ENCODE measurements at places on chromosomes 7 and 10. TPM values are rescaled to one million over a fixed set of nuclear protein-coding genes. Genes with fewer than 3 reads are reported as not detected.

The GSAP gene
- 18.4 TPM for total RNA-seq

The STEAP1B gene
- total RNA-seq = 7.1 TPM

The BUB3 gene
- 97.7 TPM for total RNA-seq

GRCh38 chr10:2935647-2936386 is 131.5 kb upstream of the PFKP start:
- DNase-seq = no peak

GRCh38 chr7:112171673-112172072 is 34.5 kb downstream of the DOCK4 start:
- DNase-seq = no peak

DNA sequence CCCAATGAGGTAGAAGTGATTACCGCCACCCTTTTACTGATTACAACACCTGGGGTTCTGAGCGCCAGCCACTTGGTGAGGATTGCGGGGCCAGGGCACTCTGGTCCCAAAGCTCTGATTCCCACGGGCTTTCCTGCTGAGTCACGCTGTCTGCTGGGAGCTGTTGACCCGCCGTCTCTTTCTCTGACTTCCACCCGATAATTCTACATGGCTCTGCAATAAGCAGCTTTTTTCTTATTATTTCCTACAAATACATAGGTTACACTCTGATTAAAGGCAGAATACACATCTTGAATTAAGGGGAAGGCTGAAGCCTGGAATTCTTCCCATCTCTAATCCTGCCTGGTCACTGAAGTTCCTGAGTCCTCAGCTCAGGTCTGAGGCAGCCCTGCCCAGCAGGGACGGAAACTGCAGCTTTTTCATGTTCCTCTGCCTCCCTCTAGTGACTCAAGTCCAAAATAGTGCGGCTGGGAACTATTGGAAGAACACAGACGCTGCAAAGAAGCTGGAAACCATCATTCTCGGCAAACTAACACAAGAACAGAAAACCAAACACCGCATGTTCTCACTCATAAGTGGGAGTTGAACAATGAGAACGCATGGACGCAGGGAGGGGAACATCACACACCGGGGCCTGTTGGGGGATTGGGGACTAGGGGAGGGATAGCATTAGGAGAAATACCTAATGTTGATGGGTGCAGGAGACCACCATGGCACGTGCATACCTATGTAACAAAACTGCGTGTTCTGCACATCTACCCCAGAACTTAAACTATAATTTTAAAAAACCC is 178.3 kb downstream of the PRKCQ start:
- peak; percentile 80 for DNase-seq

GRCh38 chr7:144784943-144785342 is 50.9 kb downstream of the TPK1 start:
- DNase-seq = no peak

DNA sequence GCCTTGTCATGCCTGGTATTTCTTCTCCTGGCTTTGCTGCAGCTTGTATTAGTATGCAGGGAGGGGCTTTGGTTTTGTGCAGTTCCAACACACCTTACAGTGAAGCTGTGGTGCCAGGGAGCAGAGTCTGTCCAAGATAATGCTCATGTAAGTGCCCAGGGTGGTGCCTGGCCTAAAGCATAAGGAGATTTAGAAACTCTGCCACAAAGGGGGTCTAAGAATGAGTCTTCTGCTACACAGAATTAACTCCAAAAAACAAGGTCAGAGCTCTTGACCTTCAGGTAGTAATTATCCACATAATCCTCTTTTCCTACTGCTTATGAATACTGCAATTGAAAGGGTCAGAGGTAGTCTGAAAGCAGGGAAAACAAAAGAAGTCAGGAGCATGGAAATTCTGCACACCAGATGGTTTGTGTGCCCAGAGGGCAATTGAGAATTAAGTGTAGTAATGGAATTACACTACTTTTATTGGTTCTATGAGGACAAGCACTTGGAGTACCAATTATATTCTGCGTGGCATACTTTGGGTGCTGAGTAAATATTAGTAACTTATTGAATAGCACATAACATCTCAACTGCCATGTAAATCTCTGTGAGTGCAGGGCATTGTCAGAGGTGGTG is 121.5 kb downstream of the KAT6B start:
- DNase-seq = no peak

DNA sequence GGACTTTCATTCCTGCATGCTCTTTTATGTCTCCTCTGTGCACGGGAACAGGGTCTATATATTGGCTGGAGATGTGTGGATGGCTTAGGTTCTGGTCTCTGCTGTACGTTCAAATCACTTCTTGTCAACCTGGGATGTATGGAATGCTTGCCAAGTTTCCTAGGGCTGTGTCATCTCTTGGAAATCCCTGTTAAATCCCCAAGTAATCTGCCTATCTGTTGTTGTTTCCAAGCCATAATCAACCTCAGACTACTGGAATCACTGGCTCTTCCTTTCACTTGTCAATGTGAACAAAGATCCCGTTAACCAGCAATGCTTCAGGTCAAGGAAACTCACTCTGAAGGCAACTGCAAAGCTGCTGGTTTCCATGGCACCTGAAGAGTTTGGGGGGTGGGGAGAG is 93.3 kb upstream of the FAM171A1 start:
- DNase-seq = no peak

- DNase-seq = peak; percentile 34
Observed at GRCh38 chr7:3246127-3246526, 54.9 kb upstream of the SDK1 start.

- no peak for DNase-seq
Observed at GRCh38 chr10:43383204-43383971, 12.0 kb downstream of the FXYD4 start.

- no peak for DNase-seq
Observed at GRCh38 chr10:101644002-101644401, 51.0 kb downstream of the FBXW4 start.

DNA sequence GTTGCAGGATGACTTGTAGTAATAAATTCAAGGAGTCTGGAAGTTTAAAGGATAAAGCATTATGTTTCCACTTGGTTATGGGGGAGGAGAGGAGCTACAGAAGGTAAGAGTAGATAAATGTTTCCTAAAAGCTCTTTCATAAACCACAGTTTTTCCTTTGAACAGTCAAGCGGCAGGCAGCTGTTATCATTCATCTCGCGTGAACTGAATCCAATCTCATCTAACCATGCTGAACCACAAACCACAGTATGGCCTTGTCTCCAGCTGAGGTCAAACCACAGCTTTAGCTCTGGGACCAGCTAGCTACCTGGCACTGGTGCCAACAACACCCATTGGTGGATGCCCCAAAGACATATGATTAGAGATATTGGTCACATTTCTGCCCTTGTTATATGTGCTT is 63.3 kb downstream of the NOC3L start:
- no peak for DNase-seq

DNA sequence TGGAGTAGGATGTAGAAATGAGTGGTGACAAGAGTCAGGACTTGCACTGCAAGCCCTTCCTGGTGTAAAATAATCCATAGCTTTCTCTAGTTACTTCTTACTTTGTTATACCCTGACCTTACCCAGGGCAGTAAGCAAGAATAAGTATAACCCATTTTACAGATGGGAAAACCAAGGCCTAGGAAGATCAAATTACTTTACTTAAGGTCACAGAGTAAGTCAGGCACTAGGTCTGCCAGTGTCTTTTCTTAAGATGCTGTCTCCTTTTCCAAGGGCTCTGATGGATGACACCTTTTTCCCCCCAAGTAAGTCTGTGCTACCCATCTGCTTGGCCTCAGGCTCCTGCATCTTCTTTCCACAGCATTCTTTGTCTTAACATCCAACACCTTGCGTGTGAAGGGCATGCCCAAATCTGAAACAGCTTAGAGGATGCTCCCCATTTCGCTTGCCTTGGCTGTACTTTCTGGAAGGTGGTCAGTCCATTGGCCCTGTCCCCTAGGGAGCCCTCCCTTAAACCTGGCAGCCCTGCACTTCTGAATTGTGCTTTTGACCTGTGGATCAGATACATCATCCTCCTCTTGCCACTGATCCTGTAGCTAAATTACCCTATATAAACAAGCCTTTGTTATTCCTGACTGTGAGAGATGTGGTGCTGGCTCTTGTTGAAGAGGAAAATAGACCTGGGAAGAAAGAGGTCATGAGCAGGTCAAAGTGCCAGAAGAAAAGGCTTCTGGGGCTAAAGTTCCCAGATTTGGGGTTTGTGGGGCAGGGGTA is 168.6 kb downstream of the LRMDA start:
- no peak for DNase-seq

DNA sequence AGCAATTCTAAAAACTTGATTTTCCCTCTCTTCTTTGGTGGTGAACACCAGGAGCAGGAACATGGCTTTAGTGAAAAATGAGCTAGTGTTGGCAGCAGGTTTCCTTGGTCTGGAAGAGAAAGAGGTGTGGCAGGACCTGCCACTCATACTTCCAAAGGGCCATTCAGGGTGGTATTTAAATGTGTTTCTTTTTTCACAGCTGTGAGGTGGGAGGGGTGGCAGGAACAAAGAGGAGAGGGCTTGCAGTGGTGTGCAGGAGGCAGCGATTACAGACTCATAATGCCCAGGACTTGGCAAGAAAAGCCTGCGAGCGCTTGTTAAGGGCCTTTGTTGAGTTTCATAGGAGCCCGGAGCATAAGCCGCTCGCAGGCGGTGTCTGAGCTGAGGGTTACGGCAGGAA is 36.8 kb downstream of the WIPF3 start:
- peak; percentile 77 for DNase-seq

DNA sequence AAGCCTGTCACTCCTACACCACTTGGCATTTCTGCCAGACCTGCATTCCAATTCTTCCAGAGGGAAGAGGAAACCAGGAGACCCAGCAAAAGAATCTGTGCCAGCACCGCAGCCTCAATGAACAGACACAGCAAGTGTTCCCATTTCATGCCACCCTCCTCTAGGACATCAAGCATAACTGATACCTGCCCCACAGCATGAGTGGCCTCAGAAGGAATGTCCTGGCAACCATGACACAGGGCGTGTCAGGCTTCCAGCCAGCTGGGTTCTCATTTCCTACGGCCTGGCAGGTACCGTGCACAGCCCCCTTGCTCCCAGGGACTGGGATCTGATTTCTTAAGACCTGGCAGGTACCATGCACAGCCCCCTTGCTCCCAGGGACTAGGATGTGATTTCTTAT is 7.8 kb downstream of the MAD1L1 start:
- DNase-seq = no peak

- DNase-seq = no peak
Observed at GRCh38 chr10:62634576-62634975, 169.9 kb upstream of the ADO start.

- DNase-seq = no peak
Observed at GRCh38 chr7:40921589-40922315, 781.1 kb downstream of the INHBA start.

GRCh38 chr10:129707406-129708388 is 240.7 kb downstream of the MGMT start:
- no peak for DNase-seq

- DNase-seq = no peak
Observed at GRCh38 chr10:112855134-112855533, 94.9 kb upstream of the TCF7L2 start.

GRCh38 chr10:72875250-72876055 is 18.1 kb upstream of the OIT3 start:
- DNase-seq = peak; percentile 35

DNA sequence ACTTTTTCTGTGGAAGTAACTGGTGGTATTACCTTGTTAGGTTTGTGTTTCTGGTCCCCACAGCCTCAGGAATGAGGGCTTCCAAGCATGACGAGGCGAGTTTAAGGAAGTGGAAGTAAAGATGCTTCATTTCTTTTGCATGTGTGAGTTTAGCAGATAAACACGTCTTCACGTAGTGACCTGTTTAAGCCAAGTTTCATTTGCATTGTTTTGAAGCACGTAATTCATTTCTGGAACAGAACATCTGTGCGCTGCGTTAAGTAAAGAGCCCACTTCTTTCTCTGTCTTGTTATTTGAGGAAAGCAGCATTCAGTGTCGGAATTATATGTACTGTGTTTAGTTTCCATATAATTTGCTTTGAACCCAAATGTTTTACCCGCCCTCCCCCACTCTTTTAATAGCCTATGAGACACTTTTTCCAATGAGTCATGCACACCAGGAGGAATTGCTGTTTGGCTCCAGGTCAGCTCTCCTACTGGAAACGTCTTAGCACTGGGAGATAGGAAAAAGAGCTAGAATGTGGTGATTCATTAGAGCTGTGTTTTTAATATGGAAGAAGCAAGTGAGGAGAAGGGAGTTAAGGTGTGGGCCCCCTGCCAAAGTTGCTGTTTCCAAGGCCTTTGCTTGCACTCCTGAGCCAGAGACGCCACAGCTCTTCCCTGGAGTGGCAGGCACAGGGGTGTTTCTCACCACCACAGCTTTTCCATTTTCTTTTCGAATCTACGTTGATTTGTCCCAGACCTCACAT is 36.7 kb downstream of the BTBD16 start:
- DNase-seq = peak; percentile 29

DNA sequence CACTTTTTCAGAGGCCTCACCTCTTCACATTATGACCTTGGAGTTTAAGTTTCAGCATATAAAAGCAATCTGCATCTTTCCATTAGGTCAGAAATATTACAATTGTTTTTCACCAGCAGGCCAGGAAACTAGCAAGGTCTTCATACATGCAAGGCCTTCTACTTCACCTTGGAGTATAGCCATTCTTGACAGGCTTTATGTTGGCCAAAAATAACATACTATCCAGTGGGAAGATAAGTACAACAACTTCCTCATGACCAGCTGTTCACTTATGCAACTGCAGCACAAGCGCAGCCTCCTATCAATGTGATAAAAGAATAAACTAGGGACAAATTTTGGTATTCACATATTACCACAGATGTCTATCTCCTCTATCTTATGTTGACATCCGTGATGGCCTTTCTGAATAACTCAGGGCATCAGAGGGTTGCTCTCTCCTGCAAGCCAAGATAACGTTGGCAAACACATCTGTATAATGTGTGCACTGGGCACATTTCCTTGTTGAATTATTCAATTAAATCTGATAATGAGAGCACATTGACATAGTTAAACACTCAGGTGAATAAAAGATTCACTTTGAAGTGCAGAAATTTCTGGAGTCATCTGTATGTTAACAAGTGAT is 239.8 kb downstream of the FZD1 start:
- no peak for DNase-seq

DNA sequence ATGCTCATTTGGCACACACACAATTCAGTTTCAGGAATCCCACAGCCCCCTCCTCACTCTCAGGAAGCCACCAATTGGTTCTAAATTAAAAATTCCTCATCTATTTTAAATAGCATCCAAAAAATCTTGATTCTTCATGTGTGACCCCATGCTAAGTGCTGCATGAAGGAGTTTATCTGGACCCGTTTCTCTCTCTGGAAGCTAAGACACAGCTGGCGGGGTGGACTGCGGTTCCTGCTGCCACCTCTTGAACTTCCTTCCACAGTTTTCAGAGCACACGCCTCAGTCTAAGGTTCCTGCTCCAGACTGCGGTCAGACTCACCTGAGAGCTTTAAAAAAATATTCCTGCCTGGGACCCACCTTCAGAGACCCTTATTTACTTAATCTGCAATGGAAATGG is 34.5 kb downstream of the LYZL1 start:
- no peak for DNase-seq

DNA sequence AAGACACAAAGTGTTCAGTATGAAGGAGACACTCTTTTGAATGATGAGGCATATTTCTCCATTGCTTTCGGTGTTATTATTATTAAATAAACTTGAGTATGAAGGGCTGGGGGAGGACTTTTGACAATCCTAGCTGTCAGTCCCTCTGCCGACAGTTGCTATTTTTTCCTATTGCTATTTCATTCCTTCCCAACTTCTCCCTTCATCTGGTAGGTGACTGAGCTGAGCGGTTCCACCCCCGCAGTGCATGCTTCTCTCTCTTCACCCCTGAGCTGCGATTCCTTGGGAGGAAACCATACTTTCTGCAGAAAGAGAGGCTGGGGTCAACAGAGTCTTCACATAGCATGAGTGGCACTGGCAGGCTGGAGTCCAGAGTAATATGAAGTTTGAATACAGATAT is 261.2 kb upstream of the TAC1 start:
- no peak for DNase-seq
